ENCODE measurements at places on chromosomes 5 and 9.

GRCh38 chr9:37952731-37953130 is 48.8 kb upstream of the SLC25A51 start:
- DNase-seq, result no peak

DNA sequence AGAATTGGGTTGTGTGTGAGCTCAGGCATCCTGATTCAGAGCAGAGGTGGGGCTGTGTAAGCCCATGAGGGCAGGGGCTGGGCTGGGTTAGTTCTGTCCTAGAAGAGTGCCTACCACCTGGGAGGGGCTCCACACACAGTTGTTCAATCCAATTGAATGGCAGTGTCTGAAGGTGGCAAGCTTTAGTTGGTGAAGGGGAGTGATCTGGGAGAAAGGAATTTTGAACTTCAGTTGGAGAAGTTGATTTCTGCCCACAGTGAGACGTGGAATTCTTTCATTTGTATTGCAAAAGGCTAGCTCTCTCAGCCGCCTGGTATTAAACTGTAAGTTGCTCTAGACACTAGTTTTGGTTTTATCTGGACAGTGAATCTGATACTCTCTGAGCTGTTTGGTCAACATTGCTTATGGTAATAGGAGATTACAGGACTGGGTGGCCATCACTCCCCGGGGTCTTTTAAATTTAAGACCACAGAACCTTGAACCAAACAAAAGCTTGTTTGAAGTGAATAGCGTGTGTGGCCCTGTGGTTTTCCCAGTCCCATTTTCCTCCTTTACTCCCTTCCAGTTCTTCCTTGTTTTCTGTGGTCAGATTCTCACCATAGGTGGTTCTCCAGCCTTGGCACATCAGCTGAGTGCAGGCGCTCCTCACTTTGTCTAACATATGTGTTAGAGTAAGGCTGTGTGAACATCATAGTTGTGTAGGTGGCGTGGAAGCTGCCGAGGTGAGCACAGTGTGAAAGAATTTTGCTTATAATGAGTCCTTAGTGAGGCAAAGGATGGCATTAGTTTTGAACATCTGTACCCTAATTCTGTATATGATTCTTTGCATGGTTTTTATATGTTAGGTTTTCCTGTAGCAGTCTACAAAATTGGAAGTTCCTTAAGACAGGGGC is 78.0 kb downstream of the ARHGAP26 start:
- no peak for DNase-seq

DNA sequence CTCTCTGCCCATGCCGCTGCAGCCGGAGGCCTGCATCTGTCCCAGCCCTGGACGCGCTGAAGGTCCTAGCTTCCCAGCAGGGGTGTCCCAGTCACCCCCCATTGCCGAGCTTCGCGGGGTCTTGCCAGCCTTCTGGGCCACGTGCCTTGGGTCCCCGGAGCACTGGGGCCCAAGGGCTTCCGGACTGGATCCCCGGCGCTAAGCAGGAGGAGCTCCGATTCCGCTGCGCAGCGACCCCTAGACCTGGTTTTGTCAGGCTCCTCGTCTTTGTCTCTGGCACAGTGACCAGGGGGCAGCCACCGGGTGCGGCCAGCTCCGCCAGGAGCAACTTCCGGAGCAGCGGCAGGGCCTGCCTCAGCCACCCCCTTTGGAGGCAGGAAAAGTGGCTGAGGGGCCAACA is 3.3 kb upstream of the IRX1 start:
- DNase-seq, result no peak

- DNase-seq, result no peak
These were observed 26.5 kb downstream of the FGF1 start for GRCh38 chr5:142659405-142659804.

DNA sequence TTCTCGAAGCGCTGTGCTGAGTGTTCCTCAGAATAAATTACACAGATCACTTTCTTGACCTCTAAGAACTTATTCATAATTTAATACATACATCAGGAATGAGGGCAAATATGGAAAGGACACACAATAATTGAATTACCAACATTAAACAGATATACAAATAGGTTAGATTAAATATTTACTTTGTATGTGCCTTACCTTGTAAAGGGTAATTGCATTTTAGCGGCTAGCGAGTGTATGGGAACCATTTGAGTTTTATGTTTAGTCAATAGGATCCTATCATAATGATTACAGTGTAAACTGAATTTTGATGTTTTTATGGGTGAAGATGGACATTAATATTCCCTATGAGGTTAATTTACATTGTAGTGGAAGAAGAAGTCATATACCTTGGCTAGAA is 1187.1 kb upstream of the WWC1 start:
- DNase-seq, result no peak
